RCC 7860 (cell line): ENCODE measurements at places on chromosomes 6 and 20.

- DNase-seq = peak; percentile 37
These were observed 17.5 kb upstream of the FAM110A start for GRCh38 chr20:815914-816606.

DNA sequence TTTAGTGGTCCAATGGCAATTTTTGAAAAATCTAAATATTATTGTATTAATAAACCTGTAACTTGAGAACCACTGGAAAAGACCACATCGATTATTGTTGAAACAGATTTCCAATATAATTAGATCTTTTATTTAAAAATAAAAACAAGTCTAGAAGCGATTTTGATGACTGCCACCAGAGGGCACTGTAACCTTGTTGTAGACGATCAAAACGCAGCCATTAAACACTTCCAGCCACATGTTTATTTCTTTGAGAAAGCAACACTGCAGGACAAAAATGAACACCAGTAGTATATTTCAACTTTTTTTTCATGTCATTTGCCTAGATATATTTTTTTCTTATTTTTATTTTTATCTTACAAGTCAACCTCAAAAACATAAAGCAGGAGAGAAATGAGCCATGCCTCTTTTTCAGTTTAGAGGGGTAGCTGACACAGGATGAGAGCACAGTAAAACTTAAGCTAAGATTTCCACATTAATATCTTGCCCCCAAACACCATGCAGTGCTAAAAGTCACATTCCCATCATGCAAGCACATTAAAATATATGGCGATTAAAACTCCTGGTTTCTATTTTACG lies 115.4 kb downstream of the OPRM1 start:
- DNase-seq = peak; percentile 39

- no peak for DNase-seq
These were observed 42.0 kb downstream of the UQCC1 start for GRCh38 chr20:35369804-35370203.

DNA sequence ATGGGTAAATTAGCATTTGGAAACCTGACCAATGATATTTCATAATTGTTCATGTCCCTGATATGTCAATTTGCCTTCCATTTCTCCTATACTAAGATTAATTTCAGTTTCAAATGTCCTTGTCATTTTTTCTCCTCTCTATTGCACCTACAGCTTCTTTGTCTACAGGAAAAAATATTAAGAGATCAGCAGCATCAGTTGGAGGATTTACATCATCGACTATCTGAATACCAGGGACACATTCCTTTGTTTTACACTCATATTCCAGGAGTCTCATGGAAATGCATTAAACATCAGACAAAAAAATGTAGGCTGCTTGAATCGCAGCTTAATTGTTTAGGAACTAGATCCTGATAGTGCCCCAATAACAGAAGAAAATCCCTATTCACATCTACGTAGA lies 188.2 kb downstream of the PRKN start:
- DNase-seq = no peak
